ENCODE measurements at places on chromosomes 16 and 17.
A peak's percentile ranks its signal among the peaks of the same experiment; 100 is the strongest.

GRCh38 chr16:20740007-20740883 is 1.4 kb downstream of the THUMPD1 start:
- no peak for DNase-seq

DNA sequence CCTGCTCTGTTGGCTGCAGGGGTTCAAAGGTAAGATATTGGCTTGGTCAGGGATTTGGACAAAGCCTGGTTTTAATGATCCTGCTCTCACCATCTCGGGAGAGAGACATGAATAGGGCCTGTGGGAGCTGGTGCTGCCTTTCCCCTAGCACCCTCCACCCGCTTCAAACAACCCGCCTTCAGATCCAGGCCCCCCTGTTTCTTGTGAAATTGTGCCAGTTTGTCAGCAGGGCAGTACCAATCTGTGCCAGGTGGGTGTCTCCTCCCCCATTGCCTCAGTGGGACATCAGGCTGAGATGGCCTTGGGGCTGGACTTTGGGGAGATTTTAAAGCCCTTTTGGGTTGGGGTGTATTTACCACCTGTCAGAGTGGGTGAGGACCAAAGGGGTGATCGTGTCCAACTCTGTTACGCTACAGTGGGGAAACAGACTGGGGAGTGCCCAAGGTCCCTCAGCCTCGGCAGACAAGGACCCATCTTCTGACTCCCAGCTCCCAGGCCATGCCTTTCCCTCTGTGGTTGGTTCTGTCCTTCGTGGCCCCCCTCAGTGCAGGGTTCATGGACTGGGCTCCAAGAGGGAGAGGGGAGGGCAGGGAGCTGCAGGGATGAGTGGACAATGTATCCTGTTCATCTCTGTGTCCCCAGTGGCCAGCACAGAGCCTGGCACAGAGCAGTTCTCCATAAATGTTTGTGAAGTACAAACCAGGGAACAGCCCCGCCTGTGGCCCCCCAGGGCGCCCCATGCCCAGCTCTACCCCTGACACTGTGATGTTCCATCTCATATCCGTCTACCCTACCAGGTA is 3.3 kb downstream of the ARHGAP23 start:
- no peak for DNase-seq

DNA sequence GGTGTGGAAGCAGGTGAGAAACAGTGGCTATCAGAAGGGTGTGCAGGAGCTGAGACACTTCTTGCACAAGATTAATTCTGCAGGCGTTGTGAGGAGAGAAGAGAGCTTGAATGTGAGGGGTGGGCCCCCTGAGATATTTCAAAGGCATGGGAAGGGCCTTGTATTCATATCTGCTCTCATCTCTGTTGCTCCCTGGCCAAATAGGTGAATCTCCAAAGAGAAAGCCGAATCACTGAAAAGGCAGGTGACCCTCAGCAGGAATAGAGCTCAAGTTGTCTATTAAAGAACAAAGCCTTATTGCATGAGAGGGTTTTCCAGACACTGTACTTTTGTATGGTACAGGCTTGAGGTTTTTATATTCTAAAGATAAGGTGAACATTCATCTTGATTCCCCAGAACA is 373.1 kb downstream of the TMEM114 start:
- DNase-seq: no peak

- DNase-seq: no peak
These were observed 40.7 kb upstream of the ZKSCAN2 start for GRCh38 chr16:25298165-25298872.

DNA sequence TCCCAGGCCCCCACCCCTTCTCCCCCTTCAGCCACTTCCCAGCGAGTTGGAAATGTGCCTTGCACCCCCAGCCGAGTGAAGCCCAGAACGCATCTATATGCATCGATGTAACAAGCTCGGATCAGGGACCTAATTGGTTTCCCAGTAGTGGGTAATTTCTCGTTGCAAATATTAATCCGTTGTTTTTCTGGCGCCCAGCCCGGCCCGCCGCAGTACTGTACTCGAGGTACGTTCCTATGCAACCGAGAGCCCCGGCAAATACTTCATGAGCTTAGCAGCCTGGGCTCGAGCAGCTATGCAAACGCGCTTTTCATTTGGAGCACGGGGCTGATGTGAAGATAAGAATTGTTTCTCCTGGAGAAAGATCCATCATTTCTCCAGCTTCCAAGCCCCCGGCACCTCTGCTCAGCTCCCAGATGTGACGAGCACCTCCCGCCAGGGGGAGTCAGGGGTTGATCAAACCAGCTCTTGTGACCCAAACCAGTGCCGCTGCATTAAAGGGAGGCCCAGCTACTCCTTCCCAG is 229.8 kb downstream of the KATNIP start:
- no peak for DNase-seq

GRCh38 chr17:80504686-80505413 is 28.4 kb upstream of the NPTX1 start:
- no peak for DNase-seq

GRCh38 chr17:67139784-67140665 is 95.7 kb downstream of the CACNG1 start:
- no peak for DNase-seq

- DNase-seq: no peak
These were observed 90.2 kb upstream of the ERCC4 start for GRCh38 chr16:13829697-13830299.

- DNase-seq: no peak
These were observed 293.2 kb upstream of the MON1B start for GRCh38 chr16:76897816-76898215.

DNA sequence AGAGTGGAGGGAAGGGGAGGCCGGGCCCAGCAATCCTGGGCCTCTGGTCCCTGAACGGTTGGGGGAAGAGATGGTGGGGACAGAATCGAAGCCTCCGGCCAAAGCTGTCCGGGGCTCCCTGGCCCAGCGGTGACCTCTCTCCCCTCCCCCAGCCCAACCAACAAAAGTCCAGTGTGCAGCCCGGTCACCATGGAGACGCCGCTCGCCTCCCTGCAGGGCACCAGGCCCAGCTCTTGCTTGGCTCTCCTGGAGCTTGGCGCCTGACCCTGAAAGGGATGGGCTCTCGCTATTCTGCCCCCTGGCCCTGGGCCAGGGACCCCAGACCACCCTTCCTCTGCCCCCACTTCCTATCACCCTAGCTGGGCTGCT is 1.3 kb downstream of the METRN start:
- DNase-seq: no peak

DNA sequence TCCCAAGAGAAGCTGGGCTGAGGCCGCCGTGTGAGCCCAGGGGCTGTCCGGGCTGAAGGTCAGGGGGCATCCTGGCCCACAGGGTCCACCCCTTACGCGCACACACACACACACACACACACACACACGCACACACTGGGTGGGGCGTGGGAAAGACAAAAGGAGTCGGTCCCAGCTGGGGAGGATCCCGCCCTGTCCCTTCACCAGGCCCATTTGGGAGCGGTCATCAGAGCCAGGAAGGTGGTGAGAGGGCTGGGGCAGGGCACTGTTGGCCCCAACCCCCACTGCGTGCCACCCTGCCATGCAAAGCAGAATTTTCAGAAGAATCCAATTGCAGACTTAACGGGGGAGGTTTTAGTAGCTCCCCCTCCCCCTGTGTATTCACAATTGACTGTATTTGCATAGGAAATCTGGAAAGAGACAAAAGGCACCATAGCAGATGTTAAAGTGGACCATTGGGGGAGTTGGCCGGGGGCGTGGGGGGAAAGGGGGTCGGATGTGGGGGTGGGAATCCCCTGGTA is 11.3 kb upstream of the CD300A start:
- no peak for DNase-seq

DNA sequence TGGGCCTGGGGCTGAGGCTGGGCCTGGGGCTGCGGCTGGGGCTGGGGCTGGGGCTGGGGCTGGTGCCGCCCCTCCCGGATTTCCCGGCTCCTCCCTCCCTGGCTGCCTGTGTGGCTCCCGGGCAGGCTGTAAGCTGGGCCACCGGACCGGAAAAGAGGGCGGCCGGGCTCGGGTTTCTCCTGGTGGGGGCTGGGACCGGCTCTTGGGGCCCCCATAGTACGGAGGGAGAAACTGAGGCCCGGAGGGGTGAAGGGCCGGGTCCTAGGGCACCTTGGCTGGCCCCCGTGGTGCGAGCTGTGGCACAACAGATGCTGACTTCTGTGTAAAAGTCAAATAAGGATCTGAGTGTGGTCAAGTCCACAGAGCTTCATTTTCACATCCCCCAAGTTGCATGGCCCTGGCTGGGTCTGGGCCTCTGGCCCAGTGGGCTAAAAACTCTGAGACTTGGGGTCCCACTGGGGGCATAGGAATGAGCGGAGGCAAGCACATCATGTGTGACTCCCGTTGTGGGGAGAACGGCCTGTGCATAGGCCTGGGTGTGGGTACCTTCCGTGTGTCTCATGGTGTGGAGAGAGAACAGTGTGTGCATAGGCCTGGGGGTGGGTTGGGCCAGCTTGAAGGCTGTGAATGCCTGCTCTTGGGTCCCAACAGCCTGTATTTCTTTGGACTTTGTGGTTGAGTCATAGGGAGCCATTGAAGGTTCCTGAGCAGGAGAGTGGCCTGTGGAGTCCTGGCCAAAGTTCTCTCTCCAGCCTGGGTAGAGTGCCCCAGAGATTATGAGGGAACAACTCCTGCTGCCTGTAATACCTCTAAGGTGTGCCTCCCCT is 123.9 kb upstream of the CIBAR2 start:
- no peak for DNase-seq

- no peak for DNase-seq
These were observed 1.7 kb downstream of the DHRS13 start for GRCh38 chr17:28900986-28901726.

- no peak for DNase-seq
These were observed 37.9 kb downstream of the IRF8 start for GRCh38 chr16:85936816-85937215.

- DNase-seq: no peak
These were observed 31.8 kb downstream of the TOX3 start for GRCh38 chr16:52515068-52515671.

DNA sequence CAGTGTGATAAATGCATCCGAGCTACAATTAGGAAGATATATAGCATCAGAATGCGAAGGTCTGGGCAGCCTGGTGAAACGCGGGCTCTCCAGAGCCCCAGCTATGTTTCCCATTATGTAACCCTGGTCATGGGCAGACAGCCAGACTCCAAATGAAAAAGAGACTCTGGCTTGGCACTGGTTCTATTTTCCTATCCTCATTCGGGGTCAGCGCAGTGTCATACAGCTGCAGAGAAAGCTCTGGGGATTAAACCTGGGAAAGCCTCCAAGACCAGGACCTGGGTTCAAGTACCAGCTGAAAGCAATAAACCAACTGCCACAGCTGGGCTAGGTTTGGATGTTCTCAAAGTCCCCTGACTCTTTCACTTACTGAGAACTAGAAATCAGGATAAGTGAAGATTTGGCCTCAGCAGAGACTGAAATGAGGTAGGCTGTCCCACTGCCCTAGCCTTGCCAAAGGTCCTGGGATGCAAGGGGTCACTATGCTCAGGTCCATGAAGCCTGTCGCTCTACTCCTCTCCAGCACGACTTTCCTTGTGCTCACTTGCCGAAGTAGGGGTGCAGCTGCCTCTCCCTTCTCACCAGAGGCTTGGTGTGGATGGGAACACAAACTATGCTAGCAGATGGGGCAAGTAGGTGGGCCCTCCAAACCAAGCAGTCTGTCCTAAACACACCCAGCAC is 123.8 kb downstream of the SMG6 start:
- DNase-seq: no peak

- no peak for DNase-seq
These were observed 525.2 kb upstream of the PSMD7 start for GRCh38 chr16:73771196-73772064.

- no peak for DNase-seq
These were observed 61.0 kb downstream of the RPH3AL start for GRCh38 chr17:291587-291986.

DNA sequence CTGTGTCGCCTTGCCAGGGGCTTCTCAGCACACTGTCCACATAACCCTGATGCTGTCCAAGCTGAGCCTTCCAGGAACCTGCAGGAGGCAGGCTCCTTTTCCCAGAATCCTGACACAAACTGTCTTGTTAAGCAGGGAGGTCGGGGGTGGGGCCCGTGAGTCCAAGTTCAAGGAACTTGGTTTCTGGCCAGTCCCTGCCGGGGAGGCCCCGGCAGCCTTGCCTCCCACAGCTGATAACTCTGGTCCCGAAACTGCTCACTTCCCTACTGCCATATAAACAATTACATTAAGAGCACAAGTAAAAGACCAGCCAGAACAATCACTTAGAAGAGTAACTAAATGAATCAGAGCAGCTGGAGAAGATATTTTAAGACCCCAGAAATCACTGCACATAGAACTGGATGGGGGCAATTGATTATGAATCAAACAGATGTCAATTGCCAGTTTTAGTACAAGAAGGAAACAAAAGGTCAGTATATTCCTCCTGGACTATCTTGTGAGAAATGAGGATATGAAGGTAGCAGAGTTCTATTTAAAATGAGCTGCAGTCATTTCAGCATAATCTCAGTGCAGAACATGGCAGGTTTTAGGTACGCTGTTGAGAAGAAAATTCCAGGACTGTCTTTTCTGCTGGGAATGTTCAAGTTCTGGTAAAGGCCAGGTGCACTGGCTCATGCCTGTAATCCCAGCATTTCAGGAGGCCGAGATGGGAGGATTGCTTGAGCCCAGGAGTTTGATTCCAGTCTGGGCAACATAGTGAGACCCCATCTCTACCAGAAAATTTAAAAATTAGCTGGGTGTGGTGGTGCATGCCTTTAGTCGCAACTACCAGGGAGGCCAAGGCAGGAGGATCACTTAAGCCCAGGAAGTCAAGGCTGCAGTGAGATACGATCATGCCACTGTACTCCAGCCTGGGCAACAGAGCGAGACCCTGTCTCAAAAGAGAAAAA is 169.8 kb downstream of the PITPNC1 start:
- peak; percentile 76 for DNase-seq

DNA sequence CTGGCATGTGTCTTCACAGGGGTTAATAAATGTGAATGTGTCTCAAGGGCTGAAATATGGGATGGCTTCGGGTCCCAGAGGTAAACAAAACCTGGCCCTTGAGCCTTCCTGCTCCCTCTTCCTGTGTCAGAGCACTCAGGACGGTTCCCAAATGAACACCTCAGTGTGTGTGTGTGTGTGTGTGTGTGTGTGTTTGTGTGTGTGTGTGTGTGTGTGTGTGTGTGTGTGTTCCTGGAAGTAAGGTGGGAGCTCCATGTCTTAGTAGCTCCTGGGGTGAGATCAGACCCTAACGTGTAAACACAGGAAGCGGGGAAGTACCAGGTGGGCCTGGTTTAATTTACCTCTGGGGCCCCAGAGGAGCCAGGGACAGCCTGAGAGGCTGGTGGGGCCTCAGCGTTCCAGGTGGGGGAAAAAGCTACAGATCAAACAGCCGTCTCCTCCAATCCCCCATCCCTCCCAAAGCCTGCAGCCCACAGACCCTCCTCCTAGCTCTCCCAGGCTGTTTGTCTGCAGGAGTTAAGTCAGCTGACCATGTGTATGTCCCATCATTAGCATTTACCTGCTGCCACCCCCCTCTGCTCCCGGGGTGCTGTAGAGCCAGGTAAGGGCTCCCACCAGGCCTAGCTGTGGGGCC is 6.1 kb downstream of the KIF19 start:
- no peak for DNase-seq
